ENCODE measurements at places on chromosomes 4 and X.

GRCh38 chr4:81605271-81605670 is 133.6 kb upstream of the RASGEF1B start:
- peak; percentile 5 for DNase-seq

DNA sequence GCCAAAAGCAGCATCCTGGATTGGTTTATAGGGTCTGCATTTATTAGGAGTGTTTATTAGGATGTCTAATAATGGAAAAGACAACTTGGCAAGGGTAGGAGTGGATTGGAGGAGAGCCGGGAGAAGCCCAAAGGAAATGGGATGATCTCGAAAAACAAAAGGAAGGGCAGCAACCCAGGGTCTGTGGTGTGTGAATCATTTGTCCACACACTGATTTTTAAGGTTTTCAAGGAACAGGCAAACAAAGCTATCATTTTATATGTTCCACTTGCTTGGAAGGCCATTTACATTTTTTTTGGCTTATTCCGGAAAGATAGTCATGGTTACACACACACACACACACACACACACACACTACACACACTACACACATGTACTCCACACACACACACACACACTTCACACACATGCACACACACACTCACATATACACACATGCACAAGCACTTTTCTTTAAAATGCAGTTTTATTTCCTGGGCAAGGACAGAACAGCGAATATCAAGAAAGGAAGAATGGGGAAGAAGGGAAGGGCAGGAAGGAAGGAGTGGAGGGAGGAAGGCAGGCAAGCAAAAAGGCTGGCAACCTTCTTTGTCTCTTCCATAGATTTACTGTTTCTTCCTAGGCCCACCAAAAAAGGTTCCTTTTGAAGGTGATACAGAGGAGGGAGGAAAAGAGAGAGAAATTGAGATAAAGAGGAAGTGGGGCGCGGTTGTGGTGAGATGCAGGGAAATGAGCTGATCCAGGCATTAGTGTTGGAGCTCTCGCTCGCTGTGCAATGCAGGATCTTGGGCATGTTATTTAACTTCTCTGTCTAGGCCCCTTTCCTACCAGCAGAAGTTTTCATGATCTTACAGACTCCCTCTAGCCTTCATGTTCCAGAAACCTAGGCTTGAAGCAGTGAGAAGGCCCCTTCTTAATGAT is 88.6 kb upstream of the MAML3 start:
- DNase-seq = no peak

DNA sequence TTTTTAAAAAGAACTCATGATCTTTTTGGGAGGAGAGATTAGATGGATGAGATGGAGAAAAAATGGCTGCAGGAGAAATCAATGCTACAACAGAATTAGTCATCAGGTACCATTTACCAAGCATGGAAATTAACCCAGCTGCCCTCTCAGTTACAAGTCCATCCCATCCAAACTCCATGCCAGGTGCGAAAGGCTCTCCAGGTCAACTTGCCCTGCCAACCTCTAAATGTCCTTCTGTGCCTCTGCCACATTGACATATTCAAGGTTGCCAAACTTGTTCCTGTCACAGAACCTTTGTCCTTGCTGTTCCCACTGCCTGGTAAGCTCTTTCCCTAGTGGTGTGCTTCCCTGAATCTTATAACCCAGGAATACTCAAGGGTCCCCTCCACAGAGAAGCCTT is 7.2 kb downstream of the SPATA18 start:
- no peak for DNase-seq

GRCh38 chr4:148288448-148288847 is 153.8 kb downstream of the NR3C2 start:
- no peak for DNase-seq

- peak; percentile 82 for DNase-seq
Measured at GRCh38 chr4:101014417-101014816, 332.9 kb downstream of the PPP3CA start.

DNA sequence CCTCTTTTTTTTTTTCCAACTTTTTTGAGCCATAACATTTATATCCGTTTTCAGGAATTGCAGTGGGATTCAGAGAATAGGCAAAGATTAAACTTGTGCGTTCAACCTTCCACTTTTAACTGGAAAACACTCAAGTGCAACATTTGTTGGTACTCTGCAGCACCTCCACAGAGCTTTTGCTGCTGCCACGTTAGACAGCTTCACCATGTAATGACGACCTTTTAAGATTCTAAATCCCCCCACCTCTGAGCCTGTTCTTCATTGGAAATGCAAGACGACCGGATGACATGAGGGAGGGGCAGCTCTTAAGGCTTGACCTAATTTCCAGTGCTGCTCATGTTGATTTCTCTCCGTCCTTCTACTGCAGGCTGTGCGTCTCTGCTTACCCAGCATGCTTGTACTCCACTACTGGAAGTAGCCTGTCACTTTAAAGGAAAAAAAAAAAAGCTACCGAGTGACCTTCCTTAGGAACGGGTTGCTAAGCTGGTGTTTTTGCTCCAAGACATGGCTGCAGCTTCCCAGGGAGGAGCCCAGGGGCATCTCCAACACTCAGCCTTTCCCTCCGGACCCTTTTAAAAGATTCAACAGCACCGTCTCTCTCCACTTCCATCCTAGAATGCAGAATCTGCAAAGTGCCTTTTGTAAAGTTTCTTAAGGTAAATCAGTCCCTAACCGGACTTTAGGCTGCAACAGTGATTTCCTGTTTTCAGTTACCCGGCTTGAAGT is at the start of gene CC2D2A:
CC2D2A (plus strand) TSS at position 481 of the 726 bp plus-strand sequence. CDS start 6,051 bp downstream, outside the sequence.
- DNase-seq = no peak

- DNase-seq = no peak
Measured at GRCh38 chr4:126705266-126705665, 927.5 kb upstream of the INTU start.

DNA sequence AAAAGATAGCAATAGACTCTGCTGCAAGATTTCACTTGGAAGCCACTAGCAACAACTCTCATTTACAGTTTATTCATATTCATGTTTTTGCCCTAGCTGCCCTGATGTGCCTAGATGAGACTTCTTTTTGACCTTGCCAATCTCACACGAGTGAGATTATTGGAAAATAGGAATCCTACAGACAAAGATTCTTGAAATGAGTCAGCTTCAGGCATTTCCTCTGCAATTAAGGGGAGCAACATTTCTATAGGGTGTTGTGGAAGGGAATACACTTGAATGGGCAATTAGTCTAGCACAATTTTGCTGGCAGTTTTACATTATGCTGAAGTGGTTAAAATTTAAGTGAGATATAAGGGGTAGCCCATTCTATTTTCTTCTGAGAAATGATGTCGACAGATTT is 217.0 kb upstream of the FAT4 start:
- no peak for DNase-seq

DNA sequence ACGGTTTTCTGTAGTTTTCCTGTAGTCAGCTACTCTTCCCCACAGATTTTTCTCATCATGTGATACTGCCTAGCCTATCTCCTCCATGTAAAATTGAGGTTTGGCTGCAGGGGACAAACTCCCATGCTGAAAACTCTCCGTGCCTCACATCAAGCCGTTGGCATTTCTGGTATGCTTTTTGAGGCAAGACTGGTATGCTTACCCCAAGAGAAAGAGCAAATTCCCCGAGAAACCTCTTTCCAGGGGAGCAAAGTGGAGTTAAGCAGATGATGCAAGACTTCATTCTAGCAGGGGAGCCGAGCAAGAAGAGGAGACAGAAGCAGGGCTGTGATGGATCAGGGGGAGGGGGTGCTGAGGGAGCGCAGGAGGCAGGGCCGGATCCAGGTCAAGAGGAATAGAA is 4.8 kb downstream of the SOWAHD start:
- no peak for DNase-seq

DNA sequence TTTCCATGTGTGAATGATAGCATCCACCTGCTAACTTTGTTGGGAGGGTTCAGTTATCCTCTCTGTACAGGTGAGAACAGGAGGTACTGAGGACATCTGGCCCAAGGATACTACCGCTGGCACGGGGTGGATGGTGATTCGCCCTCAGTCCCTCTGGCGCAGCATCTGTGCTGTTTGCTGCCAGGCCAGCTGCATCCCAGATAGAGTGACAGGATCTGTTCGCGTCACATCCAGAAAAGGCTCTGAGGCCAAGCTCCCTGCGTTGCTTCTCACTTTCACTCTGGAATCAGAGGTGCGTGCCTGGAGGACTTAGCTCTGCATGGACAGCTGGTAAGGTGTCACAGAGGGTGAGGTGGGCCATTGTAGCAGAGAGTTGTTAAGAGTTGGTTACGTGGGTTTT is 95.4 kb downstream of the TBL1X start:
- DNase-seq = no peak

DNA sequence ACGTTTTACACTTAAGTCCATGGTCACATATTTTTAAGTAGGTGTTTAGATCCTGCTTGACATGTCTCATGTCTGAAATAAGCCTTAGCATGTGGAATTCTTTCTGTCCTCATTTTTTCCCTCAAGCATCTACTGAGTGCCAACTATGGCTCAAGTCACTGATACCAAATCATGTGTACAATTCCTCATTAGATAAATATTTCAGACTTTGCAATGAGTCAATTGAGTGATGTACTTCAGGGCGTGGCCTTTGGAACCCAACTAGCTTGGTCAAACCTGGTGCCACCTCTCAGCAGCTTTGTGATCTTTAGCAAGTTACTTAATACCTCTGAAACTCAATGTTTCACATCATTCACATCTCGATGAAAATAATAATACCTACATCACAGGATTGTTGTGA is 12.6 kb upstream of the JADE1 start:
- no peak for DNase-seq

- no peak for DNase-seq
Measured at GRCh38 chr4:121428721-121429120, 47.9 kb upstream of the QRFPR start.

GRCh38 chr4:149889991-149890390 is 74.3 kb upstream of the IQCM start:
- no peak for DNase-seq

DNA sequence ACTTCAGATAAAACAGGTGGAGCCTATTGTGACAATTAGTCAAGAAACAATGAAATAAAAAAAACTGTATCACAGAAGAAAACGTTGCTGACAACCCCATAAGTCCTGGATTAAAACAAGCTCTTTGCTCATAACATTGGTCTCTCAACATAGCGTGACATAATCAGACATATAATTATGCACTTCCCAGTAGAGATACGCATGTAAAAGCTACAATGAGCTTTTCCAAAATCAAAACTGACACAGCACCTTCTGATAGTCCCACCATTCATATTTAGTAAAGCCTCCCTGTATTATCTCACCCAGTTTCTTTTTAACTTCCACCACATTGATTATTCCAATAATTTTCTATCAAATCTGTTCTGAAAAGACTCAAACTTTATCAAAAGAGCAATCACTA is 372.1 kb upstream of the SMIM31 start:
- no peak for DNase-seq

DNA sequence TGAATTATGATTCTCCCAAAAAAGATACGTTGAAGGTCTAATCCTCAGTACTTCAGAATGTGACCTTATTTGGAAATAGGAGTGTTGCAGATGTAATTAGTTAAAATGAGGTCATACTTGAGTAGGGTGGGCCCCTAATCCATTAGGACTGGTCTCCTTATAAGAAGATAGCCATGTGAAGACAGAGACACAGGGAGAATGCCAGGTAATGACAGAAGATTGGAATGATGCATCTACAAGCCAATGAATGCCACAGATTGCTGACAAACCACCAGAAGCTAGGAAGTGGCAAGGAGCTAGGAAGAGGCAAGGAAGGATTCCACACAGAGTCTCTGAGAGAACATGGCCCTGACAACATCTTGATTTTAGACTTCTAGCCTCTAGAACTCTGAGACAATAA is 7.4 kb upstream of the RPS6KA3 start:
- no peak for DNase-seq

DNA sequence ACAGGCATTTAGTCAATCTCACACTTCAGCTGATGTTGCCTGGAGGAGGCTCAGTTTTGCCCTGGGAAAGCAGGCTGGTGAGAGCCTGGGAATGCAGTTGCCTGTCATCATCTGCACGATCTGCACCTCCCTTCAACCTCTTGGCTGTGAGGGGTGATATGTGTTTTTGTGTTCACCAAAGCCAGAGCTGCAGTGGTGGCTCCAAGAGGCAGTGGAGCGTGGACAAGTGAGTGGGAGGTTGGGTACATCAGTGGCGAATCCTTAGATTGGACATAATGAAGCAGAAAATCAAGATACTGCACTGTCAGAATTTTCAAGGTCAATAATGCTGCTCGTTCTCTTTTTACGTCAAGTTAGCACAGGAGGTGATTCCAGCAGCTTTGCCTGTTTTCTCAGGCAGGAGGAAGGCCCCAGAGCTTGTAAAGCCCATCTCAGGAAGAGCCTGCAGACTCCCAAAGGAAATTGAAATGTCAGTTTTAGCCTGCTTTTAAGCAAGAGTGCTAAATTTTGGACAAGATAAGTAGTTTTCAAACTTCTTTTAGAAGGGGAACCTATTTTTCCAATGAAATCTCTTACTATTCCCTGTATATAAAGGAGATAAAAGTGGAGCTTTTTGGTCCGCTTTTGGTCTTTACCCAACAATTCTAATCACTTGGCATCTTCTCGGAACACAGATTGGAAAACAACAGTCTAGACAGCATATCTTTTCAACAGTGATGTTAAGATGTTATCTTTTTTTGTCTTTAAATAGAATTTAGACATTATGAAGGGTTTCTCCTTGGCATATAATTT is 92.8 kb downstream of the FRAS1 start:
- DNase-seq = no peak

GRCh38 chr4:109953556-109953955 is 40.9 kb downstream of the EGF start:
- DNase-seq = no peak

- DNase-seq = peak; percentile 43
Measured at GRCh38 chrX:73563738-73564068, 706 bp downstream of the CHIC1 start.

- DNase-seq = peak; percentile 81
Measured at GRCh38 chrX:19334945-19335626, 8.6 kb upstream of the PDHA1 start.

- no peak for DNase-seq
Measured at GRCh38 chr4:174387143-174387542, 103.4 kb downstream of the CEP44 start.

DNA sequence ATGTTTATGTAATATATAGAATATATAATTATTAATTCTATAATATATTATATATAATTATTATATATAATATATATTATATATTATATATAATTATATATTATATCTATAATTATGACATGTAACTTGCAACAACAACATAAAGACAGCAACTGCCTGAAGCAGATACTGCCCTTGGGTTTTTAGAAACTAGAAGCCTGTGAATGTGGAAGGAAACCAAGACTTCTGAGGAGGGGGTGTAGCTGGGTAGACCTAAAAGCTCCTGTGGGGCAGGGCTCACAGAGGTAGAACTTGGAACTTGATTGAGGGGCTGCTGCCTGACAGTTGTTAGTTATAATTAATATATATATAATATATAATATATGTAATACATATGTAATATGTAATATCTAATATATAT is 167.2 kb upstream of the SLIT2 start:
- no peak for DNase-seq

GRCh38 chr4:107094976-107095375 is 58.9 kb upstream of the DKK2 start:
- DNase-seq = no peak

GRCh38 chrX:120459309-120459708 is 9.8 kb downstream of the LAMP2 start:
- no peak for DNase-seq

- DNase-seq = no peak
Measured at GRCh38 chr4:111066447-111066846, 443.6 kb upstream of the PITX2 start.
